ENCODE measurements at places on chromosomes 5 and 9.

DNA sequence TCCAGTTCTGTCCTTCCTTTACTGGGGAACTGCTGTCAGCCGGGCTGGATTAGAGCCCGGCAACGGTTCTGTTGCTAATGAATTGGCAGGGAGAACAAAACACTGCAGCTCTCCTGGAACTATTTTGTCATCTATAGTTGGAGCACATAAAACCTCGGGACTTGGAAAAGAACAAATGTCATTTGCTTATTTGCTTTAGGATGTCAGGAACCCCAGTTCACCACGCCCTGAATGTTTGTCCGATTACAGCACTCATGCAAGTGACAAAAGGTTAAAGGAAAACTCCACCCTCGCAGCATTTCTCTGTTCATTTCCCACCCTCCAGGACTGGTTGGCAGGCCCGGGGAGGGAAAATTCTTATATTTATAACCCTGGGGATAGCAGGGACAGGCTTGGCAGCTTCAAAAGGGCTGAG is 66.4 kb upstream of the PLPP1 start:
- no peak for DNase-seq

DNA sequence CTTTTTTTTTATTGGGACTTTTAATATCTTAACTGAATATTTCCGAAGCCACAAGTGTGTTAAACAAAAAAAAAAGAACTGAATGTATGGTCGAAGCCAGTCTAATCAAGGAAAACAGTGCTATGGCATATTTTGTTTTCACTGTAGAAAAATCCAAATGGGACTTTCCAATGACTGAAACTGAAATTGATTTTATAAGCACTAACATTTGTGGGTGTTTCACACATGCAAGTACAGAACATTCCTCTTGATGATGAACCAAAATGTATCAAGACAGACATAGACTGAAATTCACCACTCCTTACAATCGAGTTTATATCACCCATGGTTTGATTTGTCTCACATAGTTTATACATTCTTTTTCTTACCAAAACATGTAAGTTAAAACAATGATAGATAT is 1026.8 kb downstream of the CDH18 start:
- no peak for DNase-seq

DNA sequence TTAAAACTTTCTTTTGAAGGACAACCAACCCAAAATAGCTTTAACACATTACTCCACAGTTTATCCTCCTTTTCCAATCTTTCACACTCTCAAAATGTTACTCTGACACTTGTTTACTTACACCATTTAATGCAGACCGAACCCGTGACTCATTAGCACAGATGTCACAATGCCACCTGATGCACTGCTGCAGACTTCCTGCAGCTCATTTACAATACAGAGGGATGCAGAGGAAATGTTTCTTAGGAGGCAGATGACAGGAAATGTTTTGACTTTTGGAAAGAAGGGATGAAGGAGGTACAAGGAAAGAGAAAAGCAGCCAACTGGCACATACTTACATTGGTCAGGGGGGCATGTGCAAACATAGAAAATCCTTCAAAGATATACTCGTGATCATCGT is 39.0 kb downstream of the DROSHA start:
- DNase-seq = no peak

DNA sequence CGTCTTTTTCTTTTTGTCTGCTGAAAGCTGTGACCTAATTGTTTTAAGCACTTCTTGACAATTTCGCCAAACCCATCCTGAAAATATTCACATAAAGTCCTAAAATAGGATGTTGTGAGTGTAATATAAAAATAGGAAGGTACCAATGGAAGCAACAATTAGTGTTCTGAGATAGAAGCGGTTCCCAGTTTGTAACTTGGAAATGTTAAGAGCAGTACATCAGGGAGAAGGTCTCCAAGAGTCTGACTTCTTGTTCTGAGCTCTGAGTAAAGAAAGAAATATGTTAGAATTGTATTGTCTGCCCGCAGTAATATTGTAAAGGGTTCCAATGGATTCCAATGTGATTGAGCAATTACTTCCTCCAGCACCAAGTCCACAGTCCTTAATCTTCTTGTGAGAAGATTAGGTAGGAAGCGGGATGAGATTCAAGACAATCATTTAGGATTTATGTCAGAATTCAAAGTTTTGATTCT is 3.9 kb downstream of the VCAN start:
- no peak for DNase-seq

GRCh38 chr5:179345433-179346321 is at the start of gene ADAMTS2:
Gene ADAMTS2 (minus strand): TSS chr5:179345461. CDS start chr5:179345328, 133 bp downstream.
- no peak for DNase-seq

DNA sequence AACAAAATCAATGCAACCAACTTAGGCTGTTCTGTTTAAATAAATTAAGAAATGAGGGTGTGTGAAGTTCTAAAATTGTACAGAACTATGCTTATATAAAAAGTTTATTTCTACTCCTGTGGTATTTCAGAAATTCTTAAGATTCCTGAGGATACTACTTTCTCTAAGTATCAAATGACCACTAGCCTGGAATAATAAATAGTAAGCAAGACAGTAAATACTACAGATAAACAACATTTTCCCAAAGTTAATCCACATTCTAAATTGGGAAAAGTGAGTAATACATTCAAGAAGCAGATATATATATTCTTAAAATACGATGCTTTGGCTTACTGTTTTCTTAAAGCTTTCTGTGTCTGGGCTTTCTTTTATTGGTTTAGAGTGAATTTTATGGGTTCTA is 29.5 kb downstream of the CCNH start:
- no peak for DNase-seq

All from NCI-H187 (cell line).